Activated T-helper 1 cell treated with Interleukin-2 at 50 U/mL for 16 hours (primary cell): ENCODE measurements at places on chromosomes 2 and 18.

- DNase-seq: no peak
Observed at GRCh38 chr2:236408786-236409185, 144.6 kb upstream of the ASB18 start.

GRCh38 chr2:3633089-3633981, 24.7 kb upstream of the ALLC start:
- no peak for DNase-seq

GRCh38 chr2:157173740-157174184, 83.7 kb upstream of the GALNT5 start:
- DNase-seq: no peak

DNA sequence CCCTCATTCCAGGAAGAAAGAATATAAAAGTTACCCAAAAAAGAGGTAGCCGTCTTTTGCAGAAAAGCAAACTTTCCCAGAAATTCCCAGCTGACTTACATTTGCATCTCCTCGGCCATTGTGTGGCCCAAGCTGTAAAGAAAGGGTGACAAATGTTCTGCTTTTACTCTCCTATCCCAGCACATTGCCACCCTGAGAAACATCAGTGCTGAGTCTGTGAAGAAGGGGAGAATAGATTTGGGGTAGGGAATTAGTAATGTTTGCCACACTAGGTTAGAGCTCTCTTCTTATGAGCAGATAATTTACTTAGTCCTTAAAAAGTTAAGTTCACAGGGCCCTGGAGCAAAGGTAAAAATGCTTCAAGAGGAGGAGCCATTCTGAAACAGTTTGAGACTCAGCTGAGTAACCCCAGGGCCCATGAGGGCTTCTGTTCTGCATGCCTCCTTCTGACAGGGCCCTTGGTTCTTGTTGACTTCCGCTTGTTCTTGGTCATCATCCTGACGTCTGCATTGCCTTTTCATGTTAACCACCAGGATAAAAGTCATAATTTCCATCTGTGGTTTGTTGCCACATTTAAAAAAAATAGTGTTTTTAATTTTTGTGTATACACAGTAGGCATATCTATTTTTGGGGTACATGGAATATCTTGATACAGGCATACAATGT, 550.7 kb downstream of the RNF144A start:
- peak; percentile 5 for DNase-seq

- no peak for DNase-seq
Observed at GRCh38 chr2:66507673-66508201, 72.8 kb downstream of the MEIS1 start.

- no peak for DNase-seq
Observed at GRCh38 chr2:203840655-203841205, 26.8 kb upstream of the CTLA4 start.

- DNase-seq: no peak
Observed at GRCh38 chr2:147607379-147607778, 237.4 kb upstream of the ACVR2A start.
